Stimulated activated CD4-positive, alpha-beta T cell treated with anti-CD3 and anti-CD28 coated beads, Interleukin-1b, Interleukin-23, amount 100 ng/mL, for 1 hour (primary cell): ENCODE measurements at places on chromosomes 13 and 19.

GRCh38 chr13:28626266-28626665, 32.7 kb upstream of the POMP start:
- no peak for DNase-seq

DNA sequence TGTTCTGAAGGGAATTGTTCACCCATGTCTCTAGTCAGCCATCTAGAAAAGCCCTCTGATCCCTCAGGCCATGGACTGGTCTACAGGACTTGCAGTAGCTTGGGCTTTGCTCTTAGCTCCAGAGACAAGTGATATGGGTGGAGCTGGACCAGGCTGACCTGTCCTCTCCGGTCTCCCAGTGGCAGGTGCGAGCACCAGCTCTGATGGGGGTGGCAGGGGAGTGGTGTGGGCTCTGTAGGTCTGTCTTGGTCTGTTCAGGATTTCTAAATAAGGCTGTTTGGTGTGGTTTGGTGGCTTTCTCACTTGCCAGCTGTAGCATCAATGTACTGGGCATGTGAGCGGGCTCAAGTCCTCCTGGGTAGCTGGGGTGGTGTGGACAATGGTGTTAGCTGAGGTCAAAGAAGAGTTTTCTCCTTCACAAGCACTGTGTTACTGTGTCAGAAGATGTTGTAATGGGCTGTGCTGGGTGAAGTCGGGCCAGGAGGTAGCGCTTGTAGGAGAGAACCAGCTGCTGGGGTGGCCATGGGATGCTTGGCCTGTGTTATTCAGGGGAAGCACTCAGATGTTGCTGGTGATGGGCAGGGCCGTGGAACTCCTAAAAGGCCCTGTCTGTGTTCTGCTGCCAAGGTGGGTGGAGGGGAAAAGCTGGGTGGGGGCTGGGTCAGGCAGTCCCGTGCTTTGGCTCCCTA, 16.9 kb downstream of the GPC6 start:
- DNase-seq = no peak

DNA sequence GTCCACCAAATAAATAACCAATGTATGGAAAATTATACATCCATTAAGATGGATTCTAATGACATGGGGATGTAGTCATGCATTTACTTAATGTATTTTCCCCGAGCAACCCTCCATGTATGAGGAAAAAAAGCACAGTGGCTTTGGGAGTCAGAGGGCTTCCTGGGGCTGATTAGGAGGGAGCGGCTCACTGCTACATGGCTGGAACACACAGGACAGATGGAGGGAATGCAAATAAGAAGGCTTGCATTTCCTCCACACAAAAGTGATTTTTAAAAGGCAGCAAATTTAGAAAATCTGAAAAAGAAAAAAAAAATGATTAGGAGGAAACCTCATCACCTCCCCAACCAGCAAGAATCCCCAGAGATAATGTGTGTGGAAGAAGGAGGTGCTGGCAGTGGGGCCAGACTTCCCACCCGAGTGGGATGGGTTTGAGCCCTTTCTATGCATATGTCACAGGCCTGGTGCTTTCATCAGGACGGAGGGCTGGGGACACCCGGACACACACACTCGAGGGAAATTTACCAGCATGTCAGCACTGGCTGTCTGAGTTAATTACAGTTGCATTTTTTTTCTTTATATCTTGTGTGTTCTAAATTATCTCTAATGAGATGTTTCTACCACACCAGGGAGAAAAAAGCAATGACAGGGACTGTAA, 118.9 kb downstream of the USP12 start:
- DNase-seq = no peak

- DNase-seq = no peak
Measured at GRCh38 chr13:62431852-62432251, 1016.2 kb upstream of the PCDH20 start.

DNA sequence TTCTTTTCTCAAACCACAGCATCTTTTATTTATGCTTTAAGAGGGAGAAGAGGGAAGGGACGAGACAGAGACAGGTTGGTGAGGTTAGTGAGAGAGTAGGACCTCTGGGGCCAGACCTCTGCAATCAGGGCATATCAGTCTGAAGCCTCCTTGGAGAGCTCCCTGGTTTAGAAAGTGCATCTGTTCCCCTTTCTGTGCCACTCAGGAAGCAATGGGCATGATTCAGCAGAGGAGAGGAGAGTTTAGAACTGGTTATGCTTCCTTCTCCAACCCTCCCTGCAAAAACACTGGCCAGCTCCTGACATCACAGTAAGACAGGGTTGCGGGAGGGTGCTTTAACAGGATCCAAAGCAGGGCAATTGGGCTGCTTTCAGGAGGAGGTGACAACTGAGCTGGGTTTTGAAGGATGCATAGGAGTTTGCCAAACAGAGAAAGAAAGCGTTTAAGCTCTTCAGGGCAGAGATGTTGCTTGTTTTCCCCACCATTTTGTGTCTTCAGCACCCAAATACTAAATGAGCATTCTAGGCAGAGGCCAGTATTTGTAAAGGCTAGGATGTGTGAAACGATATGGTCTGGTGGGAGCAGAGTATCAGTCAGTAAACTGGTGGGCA, 33.1 kb downstream of the CERS4 start:
- no peak for DNase-seq

GRCh38 chr13:84352946-84353345, 470.7 kb upstream of the SLITRK1 start:
- DNase-seq = no peak

- no peak for DNase-seq
Measured at GRCh38 chr19:1282588-1283206, 3.0 kb upstream of the EFNA2 start.

DNA sequence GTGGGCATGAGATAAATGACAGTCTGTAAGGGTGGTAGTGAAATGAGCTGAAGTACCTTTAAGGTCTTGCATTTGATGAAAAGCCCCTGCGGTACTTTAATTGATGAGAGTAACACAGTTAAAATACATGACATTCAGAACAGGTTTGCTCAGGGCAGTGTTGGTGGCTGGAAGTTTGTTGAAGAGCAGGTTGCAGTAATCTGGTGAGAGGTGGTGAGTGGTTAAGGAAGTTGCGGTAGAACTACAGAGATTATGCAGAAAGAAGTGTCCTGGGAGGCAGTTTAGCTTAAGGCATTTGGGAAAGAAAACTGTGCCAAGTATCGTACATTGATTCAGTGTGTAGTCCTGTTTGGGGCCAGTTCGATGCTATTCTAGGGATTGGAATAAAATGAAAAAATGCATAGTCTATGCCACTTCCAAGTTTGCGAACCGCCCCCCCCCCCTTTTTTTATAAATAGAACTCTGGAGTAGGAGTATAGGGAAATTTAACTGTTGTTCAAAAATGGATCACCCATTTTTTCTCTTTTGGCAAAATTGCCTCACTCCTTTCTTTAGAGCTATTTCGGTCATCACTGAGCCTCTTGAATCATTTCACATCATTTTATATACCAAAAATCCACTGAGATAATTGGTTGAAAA, 42.7 kb downstream of the SLAIN1 start:
- no peak for DNase-seq

- no peak for DNase-seq
Measured at GRCh38 chr19:28632371-28633080, 580.4 kb downstream of the UQCRFS1 start.

DNA sequence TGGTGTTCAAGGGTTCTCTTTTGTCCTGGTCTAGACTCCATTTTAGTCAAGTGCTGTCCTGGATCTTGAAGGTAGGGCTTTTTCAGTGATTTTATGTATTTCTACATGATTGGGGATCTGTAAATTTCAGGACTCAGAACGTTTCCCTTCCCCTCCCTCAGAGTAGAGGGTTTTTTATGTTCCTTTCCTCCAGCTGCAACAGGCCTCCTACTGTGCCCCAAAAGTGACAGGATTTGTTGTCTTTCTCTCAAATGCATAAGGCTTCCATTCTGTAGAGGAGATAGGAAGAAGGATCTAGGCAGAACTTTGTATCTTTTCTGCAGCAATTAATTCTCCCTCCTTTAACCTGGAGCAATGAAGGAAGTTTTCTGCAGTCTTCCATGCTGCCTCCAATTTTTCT, 251.3 kb downstream of the MAB21L1 start:
- DNase-seq = no peak

DNA sequence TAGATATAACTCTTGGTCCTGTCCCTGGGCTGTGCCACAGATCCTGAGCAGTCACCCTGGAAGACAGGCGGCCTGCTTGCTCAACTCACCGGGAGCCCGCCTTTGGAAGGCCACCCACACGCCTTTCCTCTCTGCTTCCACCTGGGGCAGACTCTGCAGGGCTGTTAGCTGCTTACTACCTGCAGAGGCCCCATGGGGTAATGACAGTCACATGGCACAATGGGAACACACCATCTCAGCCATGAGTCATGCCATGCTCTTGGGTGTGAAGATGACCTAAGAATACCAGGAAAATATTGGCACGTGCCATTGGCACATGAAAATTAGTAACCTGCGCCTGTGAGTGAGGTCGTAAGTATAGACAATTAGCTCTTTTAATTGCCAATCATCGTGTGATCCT, 108.6 kb downstream of the COL4A2 start:
- DNase-seq = no peak

- no peak for DNase-seq
Measured at GRCh38 chr19:44574186-44574950, 39.0 kb upstream of the IGSF23 start.

DNA sequence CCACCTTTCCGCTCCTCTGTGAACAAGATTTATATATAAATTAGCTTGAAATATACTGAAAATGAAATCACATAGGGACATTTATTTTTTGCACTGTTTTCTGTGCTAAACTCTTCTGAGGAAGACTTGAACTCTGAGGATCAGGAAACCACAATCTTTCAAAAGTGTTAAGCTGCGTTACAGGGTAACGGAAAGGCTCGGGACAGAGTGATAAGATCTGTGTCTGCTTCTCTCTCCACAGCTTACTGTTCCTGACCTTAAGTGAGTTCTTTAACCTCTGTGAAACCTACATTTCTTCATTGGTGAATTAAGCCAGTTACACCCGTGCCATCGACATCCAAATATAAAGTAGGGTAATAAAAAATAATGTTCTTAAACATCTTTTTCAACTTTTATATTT, 38.9 kb downstream of the DACH1 start:
- no peak for DNase-seq

- DNase-seq = no peak
Measured at GRCh38 chr19:28990522-28990921, 222.4 kb downstream of the UQCRFS1 start.

GRCh38 chr19:8592231-8593009, 15.2 kb upstream of the MYO1F start:
- DNase-seq = peak; percentile 96

- no peak for DNase-seq
Measured at GRCh38 chr13:76943646-76944045, 4.7 kb upstream of the ACOD1 start.

DNA sequence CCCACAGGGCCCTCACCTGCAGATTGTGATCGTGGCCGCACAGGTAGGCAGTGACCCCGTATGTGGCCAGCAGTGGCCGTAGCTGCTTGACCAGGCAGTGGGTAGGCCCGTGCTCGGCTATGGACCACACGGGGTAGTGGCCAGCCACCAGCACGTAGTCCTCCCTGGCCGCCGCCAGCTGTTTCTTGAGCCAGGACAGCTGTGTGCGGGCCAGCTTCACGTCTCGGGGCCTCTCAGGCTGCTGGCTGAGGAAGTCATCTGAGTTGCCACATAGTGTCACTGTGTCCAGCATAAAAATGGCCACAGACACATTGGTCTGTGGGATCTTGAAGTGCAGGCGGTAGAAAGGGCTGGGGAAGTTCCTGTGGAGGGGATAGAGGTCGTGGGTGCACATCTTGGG, 1.2 kb downstream of the ACP5 start:
- DNase-seq = no peak

GRCh38 chr19:33673996-33674625, 52.4 kb downstream of the CHST8 start:
- no peak for DNase-seq

GRCh38 chr19:15177269-15178116, 23.3 kb downstream of the NOTCH3 start:
- peak; percentile 68 for DNase-seq

DNA sequence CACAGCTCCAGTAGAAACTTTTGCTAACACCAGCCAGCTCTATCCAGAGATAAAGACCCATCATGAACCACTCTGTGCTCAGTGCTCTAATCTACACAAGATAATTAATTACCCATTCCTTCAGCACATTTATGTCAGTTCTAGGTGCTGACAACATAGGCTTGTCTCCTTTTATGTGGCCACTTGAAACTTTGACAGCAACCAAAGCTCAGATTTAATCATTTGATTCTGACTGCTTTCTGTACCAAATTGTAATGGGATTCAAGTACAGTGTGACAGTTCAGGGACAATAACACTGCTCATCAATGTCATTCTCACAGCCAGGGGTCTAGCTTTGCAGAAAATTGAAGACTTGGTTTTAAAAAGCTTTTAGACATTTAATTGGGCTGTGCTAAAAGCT, 266.6 kb downstream of the KCTD12 start:
- DNase-seq = no peak

GRCh38 chr13:24226762-24227161, 66.2 kb downstream of the SPATA13 start:
- no peak for DNase-seq

GRCh38 chr13:20799726-20800416, 26.1 kb upstream of the EEF1AKMT1 start:
- no peak for DNase-seq

GRCh38 chr19:3746371-3747056, 15.0 kb downstream of the APBA3 start:
- no peak for DNase-seq

DNA sequence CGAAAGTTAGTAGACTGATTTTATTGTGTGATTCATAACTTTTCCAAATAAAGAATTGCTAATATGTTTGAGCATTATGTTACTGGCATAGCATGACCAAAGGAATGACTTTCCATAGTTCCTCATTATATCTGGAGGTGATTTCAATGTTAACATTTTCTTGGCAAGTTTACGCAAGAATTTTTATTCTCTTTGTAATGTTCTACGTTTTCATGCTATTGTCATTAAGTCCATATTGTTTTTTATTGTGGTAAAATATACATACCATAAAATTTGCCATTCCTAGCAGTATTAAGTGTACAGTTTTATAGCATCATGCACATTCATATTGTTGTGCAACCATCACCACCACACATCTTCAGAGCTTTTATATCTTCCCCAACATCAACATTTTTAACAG, 14.8 kb downstream of the KCTD12 start:
- DNase-seq = no peak
